ENCODE measurements at places on chromosomes 3 and 15. TPM values are rescaled to one million over a fixed set of nuclear protein-coding genes. Genes with fewer than 3 reads are reported as not detected.

- no peak for DNase-seq
- H3K4me3 ChIP-seq: no peak overlapping the region
- H3K36me3 ChIP-seq: peaks cover 84% of the 10 kb centered on the region
- H3K27ac ChIP-seq: no peak overlapping the region
- H3K27me3 ChIP-seq: no peaks in the 10 kb centered on the region
These were observed 42.1 kb downstream of the SEMA3G start for GRCh38 chr3:52402706-52403270.

DNA sequence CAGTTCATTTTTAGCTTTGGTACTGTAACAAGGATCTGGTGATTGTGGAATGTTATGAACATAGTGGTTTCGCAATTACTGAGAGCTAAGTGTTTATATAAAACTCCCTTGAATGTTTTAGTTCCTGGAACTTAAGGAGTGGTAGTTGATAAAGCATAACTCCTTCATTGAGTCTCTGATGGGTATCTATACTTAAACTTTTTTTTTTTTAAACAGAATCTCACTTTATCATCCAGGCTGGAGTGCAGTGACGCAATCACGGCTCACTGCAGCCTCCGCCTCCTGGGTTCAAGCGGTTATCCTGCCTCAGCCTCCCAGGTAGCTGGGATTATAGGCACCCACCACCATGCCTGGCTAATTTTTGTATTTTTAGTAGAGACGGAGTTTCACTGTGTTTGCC lies 11.3 kb downstream of the PRKCI start:
- H3K27me3 ChIP-seq: no peaks in the 10 kb centered on the region
- H3K27ac ChIP-seq: peak overlapping the region; percentile 63
- H3K36me3 ChIP-seq: peaks cover 27% of the 10 kb centered on the region
- peaks cover 3% of the 10 kb centered on the region for H3K4me1 ChIP-seq

DNA sequence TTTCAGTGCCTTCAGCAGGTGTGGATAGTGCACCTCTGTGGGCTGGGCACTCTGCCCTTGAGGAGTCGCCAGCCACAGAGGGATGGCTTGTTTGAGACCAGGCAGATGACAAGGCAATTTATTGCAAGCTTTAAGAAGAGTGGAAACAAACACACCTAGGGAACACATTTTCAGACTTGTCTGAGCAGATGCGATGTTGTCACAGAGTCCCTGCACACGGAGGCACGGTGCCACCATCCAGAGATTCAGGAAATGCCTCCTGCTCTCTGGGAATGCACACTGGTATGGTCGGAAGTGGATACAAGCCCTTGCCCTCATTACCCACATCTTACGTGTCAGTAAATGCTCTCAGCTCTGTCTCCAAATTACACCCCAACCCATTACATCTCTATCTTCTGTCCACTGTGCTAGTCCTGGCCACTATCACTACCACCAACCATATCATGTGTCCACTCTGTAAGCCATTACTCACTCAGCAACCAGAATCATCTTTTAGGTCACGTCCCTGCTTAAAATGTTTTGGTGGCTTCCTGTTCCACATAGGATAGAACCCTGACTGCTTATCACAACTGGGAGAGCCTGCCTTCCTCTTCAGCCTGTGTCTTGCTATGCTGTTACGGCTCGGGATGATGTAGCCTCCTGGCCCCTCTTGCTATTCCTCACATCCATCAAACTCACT lies 196.9 kb downstream of the SLCO3A1 start:
- H3K27me3 ChIP-seq: no peaks in the 10 kb centered on the region
- no peak overlapping the region for H3K4me3 ChIP-seq
- H3K27ac ChIP-seq: no peak overlapping the region
- peaks cover 9% of the 10 kb centered on the region for H3K4me1 ChIP-seq
- H3K36me3 ChIP-seq: no peaks in the 10 kb centered on the region

GLDN gene
- total RNA-seq: 5.8 TPM

ST8SIA2 gene
- total RNA-seq: not detected

CLDN16 gene
- total RNA-seq: not detected
